Neural progenitor cell (in vitro differentiated cells): ENCODE measurements at places on chromosomes 13 and 19. TPM values are rescaled to one million over a fixed set of nuclear protein-coding genes. Genes with fewer than 3 reads are reported as not detected.

EBI3 gene
- total RNA-seq = not detected in 2 replicates

DNA sequence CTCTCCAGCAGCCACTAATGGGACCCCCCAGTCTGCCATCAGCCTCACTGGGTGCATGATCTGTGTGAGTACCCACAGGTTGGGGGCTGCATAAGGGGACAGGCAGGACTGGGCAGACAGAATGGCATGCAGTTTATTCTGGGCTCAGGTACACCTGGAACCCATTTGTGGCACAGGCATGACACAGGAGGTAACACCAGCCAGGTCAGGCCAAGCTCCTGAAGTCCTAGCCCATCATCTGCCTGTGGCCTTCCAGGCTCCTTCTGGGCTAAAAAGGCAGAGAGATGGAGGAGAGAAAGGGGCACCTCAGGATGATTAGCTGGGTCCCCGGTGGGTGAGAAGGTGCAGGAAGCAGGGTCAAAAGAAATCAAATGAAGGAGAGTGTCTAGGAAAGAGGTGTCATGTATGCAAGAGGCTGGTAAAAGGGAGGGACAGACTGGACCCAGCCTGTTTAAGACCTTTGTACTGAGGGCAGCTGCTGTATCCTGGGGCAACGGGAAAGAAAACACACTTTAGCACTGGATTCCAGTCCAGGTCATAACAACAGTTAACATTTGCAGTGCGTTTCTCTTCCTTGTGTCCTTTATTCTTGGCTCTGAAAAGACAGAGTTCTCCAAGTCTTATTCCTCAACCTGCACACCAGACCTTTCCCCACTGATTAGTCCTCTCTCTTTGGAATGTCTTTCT lies 20.2 kb upstream of the DGKH start:
- no peaks in the 10 kb centered on the region for H3K27me3 ChIP-seq
- no peaks in the 10 kb centered on the region for H3K36me3 ChIP-seq
- no peak overlapping the region for H3K4me3 ChIP-seq
- no peak for DNase-seq

- H3K4me1 ChIP-seq = no peaks in the 10 kb centered on the region
- no peak overlapping the region for H3K27ac ChIP-seq
- H3K36me3 ChIP-seq = no peaks in the 10 kb centered on the region
These were observed 286.5 kb downstream of the MYO16 start for GRCh38 chr13:108915634-108916512.

DNA sequence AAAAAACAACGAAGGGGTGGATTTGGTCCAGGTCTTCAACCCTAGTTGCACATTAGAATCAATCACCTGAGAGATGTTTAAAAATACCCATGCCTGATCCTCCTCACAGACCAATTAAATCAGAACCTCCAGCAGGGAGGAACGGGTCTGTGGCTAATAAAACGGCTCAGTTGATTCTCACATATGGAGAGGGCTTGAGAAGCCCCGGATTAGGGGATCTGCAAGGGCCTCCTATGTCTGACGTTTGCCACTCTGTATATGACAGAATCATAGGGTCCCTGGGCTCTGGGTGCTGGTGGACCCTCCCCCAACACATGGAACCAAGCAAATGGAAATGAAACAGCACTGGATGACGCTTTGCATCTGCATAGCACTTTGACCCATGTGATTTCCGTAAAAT lies 36.7 kb upstream of the C13orf42 start:
- H3K27ac ChIP-seq = no peak overlapping the region
- no peak overlapping the region for H3K4me3 ChIP-seq
- no peaks in the 10 kb centered on the region for H3K27me3 ChIP-seq
